NCI-H1694 treated with DMSO at 0.1 percent for 48 hours (cell line): ENCODE measurements at places on chromosomes 1 and 21.
A peak's percentile ranks its signal among the peaks of the same experiment; 100 is the strongest.

DNA sequence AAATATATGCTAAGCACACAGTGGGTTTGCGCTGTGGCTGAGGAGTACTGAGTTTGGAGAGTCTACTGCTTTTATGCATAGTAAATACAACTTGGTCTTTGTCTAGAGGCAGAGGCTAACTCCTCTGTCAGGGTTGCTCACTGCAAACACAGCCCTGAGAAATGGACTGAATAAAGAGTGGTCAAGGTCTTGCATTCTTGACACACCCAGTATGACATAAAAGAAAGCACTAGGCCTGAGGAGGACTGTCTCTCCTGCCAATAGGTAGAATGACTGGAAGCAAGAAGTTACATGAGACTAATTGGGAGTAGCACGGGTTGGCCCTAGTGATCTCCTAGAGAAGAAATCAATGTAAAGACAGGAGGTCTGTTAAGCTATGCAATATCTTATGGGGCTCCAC is 367.2 kb upstream of the B3GALT2 start:
- no peak for DNase-seq

DNA sequence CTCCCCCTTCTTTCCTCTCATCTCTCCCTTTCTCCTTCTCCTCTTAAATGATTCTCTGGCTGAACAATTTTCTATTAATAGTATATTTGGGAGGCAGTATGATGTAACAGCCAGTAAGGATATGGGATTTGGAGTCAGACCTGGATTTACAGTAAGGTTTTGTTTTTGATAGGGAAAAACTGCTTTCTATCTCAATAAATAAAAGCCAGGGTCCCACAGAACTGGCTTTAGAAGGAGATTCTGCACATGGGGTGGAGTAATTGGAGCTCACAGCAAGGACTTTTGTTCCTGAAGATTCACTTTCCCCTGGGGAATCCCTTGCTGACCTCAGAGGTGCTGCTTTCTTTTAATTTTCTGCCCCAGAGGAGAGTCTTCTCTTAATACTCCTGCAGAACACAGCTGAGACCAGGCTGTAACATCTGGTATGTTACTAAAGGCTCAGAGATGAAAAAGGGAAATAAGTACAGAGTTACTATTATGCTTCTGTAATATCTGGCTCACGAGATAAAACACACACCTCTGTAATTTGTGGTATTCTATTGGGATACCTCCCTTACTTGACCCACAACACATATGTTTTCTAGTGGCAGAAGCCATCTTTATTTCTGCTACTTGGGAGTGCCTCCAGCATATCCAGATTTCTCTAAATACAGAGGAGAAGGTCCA is 13.4 kb downstream of the EPB41 start:
- DNase-seq: no peak

DNA sequence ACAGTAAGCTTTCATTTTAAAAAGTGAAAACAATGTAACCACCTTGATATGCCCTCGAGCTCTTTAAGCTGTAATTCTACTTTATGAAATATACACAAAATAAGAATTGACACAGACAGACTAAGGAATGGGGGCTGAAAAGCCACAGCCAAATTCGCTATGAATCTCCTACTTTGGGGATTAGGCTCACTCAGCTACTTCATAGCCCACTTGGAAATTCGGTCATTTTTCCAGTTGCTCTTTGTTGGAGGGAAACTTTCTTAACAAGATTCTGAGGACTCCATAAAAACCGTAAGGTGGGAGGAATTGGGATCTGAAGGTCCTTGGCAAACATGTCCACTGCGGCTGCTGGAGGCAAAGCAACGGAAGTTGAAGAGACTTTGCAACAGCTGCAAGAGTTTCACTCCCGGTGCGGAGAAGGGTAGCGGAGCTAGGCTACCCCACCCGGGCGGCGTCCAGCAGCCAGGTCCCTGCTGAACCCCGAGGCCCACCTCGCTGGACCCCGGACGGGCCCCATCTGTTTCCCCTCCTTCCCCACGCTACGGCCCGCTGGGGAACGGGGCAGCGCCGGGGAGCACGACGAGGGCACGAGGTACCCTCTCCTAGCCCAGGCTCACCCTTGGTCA is 634 bp downstream of the MYCBP start:
- no peak for DNase-seq

- no peak for DNase-seq
These were observed 74.0 kb upstream of the HSD17B7 start for GRCh38 chr1:162716552-162716951.

DNA sequence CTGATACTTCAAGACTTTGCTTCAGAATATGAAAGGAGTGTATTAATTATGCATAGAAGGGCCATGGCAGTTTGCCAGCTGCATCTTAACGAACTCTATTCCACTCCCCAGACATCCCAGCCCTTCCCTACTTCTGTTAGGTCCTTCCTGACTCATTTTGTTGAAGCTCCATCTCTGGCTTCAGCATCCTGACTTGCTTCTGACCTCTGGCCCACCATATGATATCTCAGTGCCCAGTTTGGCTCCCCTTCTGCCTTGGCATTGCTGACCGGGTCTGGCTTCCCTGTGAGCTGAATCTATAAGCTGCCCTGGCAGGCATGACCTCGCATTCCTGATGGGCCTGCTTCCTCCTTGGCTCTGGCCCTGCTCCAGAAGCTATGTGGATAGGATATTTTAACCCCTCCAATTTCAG is 27.6 kb upstream of the ARHGAP29 start:
- no peak for DNase-seq

GRCh38 chr1:40258445-40258769 is 371 bp downstream of the ZMPSTE24 start:
- DNase-seq: no peak

DNA sequence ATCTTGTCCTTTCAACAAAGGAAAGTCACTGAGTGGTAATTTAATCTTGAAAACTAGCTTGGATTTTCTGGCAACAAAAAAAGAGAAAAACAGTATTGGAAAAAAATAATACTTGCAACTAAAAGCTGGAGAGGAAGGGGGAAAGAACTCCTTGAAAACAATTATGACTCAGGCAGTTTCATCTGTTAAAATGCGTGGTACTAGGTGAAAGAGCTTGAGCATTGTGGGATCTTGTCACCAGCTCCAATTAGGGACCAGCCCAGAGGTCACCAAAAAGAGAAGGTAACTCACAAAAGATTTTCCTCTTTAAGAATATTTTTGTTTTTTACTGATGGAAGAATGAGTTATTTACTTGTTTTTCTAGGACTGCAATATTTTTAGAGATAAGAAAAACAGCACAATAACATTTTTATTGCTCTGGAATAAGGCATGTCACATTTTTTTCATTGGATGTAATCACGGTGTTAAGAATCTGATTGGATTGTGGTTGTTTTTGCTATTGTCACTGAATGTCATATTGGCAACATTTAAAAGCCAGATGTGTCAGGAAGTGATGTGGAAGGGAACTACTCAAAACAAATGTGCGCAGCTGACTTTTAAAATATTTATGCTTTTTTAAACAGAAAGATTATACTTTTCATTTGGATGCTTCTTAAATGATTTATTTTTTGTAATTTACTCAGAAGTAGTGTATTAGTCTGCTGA is 78.5 kb upstream of the ADAMTS5 start:
- DNase-seq: no peak

GRCh38 chr1:160251687-160252526 is 10.4 kb downstream of the DCAF8 start:
- peak; percentile 86 for DNase-seq

DNA sequence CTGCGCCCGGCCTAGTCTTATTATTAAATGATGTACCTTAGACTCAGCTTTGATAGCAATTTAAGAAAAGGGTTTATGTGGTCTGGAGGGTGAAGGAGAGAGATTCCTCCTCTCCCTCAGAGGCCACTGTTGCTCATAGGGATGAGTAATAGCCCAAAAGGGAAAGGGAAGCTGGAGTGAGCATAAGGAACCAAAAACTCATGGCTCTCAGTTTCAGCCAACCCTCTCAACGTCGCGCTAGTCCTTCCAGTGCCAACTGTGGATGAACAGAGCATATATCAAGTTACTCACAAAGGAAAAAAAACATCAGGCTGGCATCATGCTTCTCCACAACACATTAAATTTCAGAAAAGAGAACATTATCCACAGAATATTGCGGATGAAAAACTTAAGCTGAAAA is 8.3 kb upstream of the GPR89B start:
- DNase-seq: no peak
